ENCODE measurements at places on chromosomes 3 and 15.
A peak's percentile ranks its signal among the peaks of the same experiment; 100 is the strongest.

DNA sequence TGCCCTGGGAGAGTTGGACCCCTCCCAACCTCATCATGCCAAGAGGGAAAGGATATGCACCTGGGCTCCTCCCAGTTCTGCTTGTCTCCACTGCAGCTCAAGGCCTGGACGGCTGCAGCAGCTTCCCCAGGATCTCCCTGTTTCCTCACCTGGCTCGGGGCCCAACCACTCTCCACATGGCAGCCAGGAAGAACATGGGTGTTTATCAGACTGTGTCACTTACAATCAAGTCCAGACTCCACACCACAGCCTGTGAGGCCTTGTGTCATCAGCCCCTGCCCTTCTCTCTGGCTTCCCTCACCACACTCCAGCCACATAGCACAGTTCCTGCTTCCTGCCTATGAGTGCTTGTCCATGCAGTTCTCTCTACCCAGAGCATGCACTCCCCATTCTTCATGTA, 534.4 kb downstream of the EPHB1 start:
- DNase-seq = peak; percentile 91

- no peak for DNase-seq
These were observed 19.5 kb downstream of the PSTPIP1 start for GRCh38 chr15:77014132-77015081.

DNA sequence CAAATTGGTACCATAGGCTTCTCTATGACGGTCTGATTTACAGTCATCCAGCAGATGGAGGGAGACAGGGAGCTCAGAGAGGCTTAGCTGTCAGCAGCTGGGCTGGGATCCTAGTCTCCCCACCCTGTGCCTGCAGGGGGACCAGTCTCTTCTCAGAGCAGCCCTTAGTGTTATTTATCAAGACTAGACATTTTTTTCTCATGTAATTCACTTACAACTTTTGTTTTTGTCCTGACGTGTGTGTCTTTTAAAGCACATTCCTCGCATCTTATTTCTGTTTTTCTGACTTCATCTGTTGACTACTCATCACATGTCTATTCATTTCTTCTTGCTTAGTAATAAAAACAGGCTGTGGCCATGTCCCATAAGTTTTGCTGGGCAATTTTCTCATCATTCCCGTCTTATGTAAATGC, 116.1 kb downstream of the KLF13 start:
- DNase-seq = no peak

DNA sequence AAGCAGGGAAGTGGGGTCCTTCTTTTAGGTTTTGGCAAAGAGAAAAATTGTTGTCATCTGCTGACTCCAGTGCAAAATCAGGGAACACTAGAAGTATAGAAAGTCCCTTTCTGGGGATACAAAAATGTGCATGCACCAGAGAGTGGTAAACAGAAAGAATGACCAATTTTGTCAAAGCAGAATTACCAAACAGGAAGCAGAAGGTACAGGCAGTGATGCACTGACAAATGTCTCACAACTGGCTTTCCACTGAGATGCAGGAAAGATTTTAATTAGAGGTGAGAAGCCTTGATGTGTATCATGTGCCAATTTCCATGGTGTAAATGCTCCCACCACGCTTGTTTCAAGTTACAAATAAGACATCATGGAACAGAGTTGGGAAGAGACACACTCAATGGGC, 66.0 kb downstream of the TRIM69 start:
- no peak for DNase-seq

GRCh38 chr3:21755896-21756295, 4.9 kb upstream of the ZNF385D start:
- DNase-seq = no peak

- no peak for DNase-seq
These were observed 276.7 kb upstream of the RARB start for GRCh38 chr3:25151281-25151902.

- no peak for DNase-seq
These were observed 40.6 kb upstream of the TNFAIP8L3 start for GRCh38 chr15:51135276-51135675.

DNA sequence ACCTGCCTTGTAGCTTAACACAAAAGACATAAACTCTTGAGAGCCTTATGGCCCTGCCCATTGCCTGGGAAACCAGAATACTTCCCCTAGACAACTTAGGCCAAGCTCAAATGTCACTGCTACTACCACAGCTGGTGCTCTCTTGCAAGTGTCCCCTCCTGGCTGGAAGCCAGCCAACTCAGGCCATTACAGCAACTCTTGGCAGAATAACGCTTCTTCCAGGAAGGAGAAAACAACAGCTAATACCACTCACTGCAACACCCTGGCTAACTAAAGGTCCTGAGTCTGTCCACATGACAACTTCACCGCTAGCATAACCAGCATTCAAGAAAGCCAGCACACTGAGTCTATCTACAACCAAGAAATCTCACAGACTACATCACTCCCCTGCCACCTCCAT, 5.1 kb upstream of the B4GALT4 start:
- peak; percentile 76 for DNase-seq
